ENCODE measurements at places on chromosomes 6 and 20. TPM values are rescaled to one million over a fixed set of nuclear protein-coding genes. Genes with fewer than 3 reads are reported as not detected.

GRCh38 chr6:25219216-25219916 is 59.8 kb upstream of the CARMIL1 start:
- no peak for DNase-seq

GRCh38 chr20:33871362-33871761 is 60.2 kb downstream of the CHMP4B start:
- no peak for DNase-seq

PPP1R3G gene
- total RNA-seq, result 0.14 TPM

DNA sequence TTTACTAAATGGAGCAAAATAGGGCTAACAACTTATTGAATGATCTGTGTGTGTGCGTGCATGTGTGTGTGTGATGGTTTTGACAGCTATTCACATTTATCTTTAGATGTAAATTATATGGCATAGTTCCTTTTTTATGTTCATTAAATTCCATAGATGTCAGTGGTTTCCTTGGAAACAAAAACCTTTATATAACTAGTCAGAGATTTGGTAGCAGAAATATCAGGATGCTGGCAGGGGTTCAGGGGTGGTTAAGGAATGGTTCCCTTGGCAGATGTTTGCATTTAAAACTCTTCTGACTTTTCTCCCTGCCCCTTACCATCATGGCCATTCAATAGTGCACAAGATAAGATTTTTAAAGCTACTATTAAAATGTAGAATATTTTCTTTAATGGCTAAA is 256.6 kb downstream of the PLCB1 start:
- no peak for DNase-seq

DNA sequence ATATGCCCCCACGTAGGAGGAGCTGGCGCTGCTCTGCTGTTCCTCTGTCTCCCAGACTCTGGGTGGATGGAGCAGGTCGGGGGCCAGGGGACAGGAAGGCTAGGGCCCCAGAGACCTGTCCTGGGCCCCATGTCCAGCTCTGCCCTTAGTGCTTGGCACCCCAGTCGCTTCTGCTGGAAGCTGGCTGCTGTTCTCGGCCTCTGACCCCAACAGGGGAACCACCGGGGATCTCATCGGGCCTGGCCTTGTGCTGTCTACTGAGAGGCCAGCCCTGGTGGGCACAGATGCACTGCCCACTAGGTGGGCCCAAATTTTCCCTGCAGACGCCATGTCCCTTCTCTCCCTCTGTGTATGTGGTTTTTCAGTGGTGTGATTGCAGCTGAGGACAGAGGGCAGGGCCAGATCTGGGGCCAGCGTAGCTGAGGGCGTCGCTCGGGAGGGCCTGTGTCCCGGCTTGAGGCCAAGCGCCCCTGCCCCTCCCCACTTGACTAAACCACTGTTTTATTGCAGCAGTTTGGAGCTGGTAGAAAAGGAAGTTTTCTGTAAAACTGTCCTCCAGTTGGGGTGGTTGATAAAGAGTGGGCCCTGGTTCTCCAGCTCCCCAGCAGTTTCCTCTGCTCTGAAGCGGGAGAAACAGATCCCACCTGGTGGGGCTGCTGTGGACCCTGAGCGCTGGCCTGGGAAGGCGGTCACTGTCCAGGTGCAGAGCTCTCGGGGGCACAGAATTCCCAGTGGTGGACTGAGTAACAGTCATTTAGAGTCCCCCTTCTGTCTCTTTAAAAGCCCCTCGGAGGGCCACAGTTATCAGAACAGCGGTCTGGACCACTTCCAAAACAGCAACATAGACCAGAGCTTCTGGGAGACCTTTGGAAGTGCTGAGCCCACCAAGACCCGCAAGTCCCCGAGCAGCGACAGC is 5.9 kb upstream of the COL20A1 start:
- no peak for DNase-seq

EZR gene
- 282 TPM for total RNA-seq

- no peak for DNase-seq
These were observed 54.3 kb downstream of the MYLIP start for GRCh38 chr6:16183187-16183664.

DNA sequence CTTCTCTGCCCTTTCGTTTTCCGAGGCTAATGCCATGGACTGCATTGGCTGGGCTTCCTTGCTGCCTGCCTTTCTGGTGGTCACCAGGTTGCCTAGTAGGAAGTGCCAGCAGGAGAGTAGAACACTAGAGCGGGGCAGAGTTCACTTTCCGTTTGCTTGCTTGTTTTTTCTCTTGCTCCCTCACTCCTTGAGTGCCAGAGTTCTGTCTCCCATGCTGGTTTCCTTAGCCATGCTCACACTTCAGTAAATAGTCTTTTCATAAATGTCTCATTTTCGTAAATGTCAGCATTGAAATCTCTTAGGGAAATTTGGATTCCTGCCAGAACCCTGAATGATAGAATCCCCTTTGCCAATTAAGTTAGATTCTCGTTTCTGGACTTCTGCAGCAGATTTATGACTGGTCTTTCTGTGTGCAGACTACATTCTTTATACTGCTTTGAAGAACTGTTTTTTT is 63.9 kb downstream of the FAM83B start:
- no peak for DNase-seq

GRCh38 chr6:147035886-147036285 is 168.3 kb upstream of the STXBP5 start:
- DNase-seq, result no peak

GRCh38 chr6:151002491-151002935 is 137.0 kb downstream of the MTHFD1L start:
- DNase-seq, result no peak

HTR1B gene
- total RNA-seq, result not detected

DNA sequence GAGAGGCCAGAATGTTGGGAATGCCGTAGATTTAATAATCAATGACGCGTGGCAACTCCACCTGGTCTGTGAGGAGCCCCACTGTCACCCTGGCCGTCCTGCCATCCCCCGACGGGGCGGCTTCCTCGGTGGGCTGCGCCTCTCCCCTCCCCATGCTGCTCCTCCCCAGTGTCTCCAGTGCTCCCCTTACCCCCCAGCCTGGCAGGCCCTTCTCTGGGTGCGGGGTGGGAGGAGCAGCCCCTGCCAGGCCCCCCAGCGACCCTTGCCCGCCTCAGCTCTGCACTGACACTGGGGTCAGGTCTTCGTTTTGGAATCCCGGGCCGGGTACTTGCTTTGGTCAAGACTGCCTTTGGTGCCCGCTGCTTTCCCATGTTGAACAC is 82.3 kb upstream of the FRMD1 start:
- no peak for DNase-seq

CCDC170 gene
- total RNA-seq, result 4.0 TPM

GRCh38 chr6:123105561-123105960 is 109.5 kb downstream of the CLVS2 start:
- DNase-seq, result no peak

TFAP2D gene
- total RNA-seq, result not detected

CCN5 gene
- total RNA-seq, result not detected

GATA5 gene
- 0.12 TPM for total RNA-seq

DNA sequence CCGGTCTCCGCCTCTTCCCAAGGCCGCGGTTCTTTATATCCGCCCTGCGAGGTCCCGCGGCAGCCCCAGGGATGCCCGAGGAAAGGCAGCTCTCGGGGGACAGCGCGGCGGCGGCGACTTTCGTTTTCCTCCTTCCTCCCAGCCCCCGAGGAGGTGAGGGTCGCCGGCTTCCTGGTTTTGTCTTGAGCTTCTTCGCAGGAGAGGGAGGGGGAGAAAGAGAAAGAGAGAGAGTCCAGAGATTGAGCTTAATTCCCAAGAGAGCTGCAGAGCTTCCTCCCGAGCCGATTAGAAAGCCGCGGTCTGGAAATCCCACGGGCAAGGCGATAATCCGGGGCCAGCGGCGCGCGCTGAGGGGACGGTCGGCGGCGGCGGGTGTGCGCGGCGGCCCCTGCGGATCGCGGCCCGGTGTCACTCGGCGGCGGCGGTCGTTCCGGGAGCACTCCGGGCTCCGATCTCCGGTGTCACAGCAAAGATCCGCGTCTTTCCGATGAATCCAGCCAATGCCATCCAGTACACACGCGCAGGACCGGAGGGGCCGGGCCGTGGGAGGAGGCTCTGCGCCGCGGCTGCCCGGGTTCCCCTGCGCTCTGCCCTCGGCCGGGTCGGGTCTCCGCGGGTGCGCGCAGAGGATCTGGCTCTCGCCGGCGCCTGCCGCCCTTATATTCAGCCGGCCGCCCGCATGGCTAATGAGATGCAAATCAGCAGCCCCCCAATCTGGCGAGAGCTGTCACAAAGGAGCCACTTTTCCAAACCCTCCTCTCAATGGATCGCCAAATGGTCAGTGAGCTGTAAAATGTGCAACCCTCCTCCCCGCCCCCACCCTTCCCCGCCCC is at the start of gene DLL1:
Gene DLL1 (minus strand): TSS at position 783 of the 833 bp plus-strand sequence. CDS start 939 bp downstream, outside the sequence.
- peak; percentile 61 for DNase-seq

OR2J3 gene
- total RNA-seq, result not detected

DNA sequence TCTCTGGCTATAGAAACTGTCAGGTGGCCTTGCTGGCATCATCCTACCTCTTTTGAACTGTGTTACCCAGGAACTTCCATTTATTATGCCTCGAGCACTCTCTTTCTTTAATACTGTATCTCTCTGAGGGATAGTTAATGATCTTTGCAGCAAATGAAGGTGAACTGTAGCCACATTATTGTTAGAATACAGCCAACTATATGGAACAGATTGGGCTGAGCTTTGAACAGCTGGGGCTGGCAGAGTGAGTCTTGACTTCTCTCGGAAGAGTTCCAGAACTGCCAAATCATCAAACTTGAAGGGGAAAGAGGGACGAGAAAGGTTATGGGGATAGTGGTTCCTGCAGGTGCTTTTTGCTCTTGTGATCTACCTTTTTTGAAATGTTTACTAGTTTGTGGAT is 237.7 kb downstream of the PRL start:
- DNase-seq, result no peak

- no peak for DNase-seq
These were observed 104.4 kb upstream of the KHDRBS2 start for GRCh38 chr6:62390401-62390800.

SLC22A23 gene
- 44.9 TPM for total RNA-seq

GRCh38 chr20:61570646-61571195 is 318.7 kb downstream of the CDH4 start:
- DNase-seq, result no peak

MUC21 gene
- not detected for total RNA-seq

DNA sequence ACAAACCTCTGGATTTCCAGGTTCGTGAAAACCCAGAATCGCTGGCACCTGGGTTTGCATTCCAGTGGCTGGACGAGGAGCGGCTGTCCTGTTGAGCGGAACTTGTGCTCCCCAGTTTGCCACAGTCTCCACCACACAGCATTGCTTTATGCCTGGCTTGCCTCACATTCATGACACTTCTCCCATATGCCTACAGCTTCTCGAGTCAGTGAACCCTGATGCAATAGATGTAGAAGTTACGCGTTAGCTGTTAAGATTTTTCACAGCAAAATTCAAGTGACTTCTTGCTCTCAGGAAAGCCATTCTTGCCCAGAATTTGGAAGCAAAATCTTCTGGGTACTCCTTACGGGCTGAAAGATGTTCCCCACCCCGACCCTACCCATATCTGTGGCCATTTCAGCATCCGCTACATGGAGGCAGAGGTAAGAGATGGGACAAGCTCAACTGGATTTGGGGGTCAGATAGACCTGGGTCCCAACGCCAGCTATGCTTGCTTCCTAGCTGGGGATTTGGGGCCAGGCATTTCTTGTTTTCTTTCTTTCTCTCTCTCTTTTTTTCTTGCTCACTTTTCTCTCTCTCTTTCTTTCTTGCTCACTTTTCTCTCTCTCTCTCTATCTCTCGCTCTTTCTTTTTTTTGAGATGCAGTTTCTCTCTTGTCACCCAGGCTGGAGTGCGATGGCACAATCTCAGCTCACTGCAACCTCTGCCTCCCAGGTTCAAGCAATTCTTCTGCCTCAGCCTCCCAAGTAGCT is 12.4 kb upstream of the GDAP1L1 start:
- peak; percentile 52 for DNase-seq

DNA sequence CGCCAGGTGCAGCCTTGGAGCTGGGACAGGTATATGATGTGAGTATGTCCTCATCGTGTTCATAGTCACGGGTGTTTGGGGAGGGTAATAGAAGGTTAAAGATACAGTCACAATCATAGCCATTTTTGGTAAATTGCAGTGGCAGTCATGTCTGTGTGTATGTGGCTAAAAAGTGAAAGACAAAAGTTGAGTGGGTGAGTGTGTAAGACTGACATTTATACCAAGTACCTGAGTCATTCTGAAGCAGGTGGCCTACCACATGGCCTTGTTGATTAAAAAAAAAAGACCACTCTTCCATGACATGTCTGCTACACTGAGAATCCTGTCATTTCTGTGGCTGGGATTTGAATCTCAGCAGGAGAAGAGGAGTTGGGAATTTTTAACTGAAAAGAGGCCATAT is 181.9 kb downstream of the SCP2D1 start:
- no peak for DNase-seq

- no peak for DNase-seq
These were observed 1129.5 kb upstream of the MAP3K7 start for GRCh38 chr6:91716361-91716760.

TCF21 gene
- not detected for total RNA-seq

DNA sequence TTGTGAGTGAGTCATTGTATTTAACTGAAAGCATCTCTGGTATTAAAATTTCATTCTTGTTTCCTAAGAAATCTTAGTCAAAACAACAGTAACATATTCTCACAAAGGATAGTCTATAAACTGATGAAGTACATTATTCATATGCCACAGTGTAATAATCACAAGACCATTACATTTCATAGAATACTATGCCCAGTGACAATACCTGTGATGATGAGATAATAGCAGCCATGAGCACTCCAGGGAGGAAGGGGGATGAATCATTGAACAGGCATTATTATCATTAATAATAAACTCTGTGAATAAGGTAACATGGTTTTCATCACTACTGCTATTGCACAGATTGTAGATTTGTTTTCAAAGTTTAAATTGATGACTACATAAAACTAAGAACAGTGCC is 667.9 kb downstream of the EPM2A start:
- no peak for DNase-seq

GRCh38 chr6:139146317-139146726 is 11.4 kb downstream of the HECA start:
- DNase-seq, result no peak

IMPG1 gene
- total RNA-seq, result not detected

DNA sequence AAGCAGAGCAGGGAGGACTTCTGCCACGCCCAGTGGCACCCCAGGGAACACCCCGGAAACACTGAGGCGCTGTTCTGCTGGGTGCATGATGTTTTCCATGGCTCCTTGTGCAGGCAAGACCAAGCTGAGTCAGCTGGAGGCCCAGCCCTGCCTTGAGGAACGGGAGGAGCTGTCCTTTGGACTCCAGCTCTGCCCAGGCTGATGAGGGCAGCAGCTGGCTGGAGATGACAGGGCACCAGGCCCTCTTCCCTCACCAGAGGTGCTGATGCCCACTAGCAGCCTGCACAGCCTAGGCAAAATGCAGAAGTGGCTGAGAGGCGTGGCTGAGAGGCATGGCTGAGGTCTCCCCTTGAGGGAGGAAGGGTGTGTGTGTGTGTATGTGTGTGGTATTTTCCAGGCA is 2.4 kb downstream of the C6orf132 start:
- DNase-seq, result no peak

- peak; percentile 41 for DNase-seq
These were observed 14.0 kb downstream of the RBL1 start for GRCh38 chr20:37081717-37082289.

- no peak for DNase-seq
These were observed 42.0 kb downstream of the VTA1 start for GRCh38 chr6:142189057-142189456.
